ENCODE measurements at places on chromosomes 2 and 18.

GRCh38 chr2:88735853-88736252 lies 44.4 kb downstream of the RPIA start:
- no peak for DNase-seq

- DNase-seq: no peak
Measured at GRCh38 chr2:232139171-232139594, 177.7 kb downstream of the DIS3L2 start.

GRCh38 chr2:221318376-221319130 lies 253.6 kb downstream of the EPHA4 start:
- no peak for DNase-seq

GRCh38 chr2:122703676-122704075 lies 948.2 kb downstream of the TSN start:
- DNase-seq: no peak

GRCh38 chr2:231549446-231550239 lies 19.4 kb upstream of the NMUR1 start:
- no peak for DNase-seq

- no peak for DNase-seq
Measured at GRCh38 chr2:73023497-73023896, 48.0 kb downstream of the SFXN5 start.

DNA sequence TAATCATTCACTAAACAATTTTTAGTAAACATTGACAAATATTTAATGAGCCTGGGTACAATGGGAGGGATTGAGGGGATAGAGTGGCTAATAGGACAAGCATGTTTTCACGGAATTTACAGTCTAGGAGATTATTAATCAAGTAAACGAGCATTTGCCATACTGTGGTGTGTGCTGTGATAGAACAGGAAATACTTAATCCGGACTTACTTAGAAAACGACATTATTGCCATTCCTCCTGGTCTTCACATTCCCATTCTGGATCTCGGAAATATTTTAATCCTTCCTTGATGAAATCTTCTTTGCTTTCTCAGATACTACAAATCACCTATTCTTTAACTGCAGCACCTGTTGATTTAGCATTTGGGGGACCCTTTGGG lies 905 bp downstream of the TTLL4 start:
- DNase-seq: no peak

DNA sequence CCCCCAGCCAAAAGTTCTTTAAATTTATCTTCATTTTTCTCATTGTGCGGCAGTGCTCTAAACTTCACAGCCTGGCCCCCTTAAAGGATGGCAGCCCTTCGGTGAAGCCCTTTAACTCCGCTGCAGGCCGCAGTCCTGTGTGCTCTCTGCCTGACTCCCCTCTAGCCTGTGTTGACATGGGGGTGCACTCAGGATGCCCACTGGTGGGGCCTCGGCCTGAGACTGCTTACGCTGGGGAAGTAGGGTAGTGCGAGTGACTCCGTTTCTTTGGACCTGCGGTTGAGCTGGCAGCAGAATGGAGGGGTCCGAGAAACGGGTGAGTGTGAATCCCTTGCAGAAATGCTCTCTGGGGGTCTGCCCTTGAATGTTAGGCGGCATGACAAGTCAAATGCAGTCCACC lies 5.6 kb downstream of the RAB12 start:
- no peak for DNase-seq

GRCh38 chr2:193738892-193739291 lies 1544.2 kb upstream of the TMEFF2 start:
- no peak for DNase-seq

GRCh38 chr2:37602040-37602439 lies 69.4 kb downstream of the CDC42EP3 start:
- no peak for DNase-seq

DNA sequence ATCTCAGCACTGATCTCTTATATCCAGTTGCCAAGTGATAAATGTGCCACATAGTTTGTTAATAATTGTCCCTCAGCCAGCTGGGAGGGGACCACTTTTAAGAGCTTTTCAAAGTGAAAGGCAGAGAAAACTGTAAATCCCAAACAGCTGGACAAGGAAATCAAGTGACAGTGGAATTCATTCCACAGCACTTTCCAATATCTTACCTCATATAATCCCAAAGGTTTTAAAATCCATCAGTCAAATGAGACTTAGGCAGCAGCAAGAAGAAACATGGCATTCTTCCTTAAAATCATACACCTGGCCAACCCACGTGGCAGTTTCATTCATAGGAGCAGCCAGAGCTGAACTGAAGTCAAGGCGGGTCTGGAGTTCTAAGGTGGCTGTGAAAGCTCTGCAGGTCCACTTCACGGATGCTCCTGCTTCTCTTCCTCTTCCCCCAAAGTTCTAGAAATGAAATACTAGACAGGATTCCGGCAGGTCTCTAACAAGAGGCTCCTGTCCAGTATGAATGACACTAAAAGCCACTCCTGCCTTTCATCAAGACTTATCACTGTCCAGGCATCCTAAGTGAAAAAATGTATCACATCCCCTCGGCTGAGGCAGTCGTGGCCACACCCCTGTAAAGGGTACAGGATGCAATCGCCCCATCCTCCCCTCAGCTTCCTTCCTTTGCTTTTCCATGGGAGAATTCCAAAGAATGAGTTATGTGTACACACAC lies 190.4 kb upstream of the STK17B start:
- DNase-seq: no peak

Measured in H54 (cell line).